ENCODE measurements at places on chromosomes 6 and 20.

GRCh38 chr20:62887152-62887859 is 25.7 kb upstream of the TCFL5 start:
- H3K36me3 ChIP-seq, result peaks cover 58% of the 10 kb centered on the region
- no peak overlapping the region for H3K27ac ChIP-seq
- peaks cover 18% of the 10 kb centered on the region for H3K4me1 ChIP-seq
- no peak for DNase-seq

- peak overlapping the region; percentile 29 for H3K27ac ChIP-seq
- H3K4me3 ChIP-seq, result no peak overlapping the region
Observed at GRCh38 chr6:13038741-13039190, 289.6 kb downstream of the TBC1D7 start.

- H3K36me3 ChIP-seq, result no peaks in the 10 kb centered on the region
- no peak overlapping the region for H3K4me3 ChIP-seq
- no peak for DNase-seq
- no peaks in the 10 kb centered on the region for H3K27me3 ChIP-seq
- H3K27ac ChIP-seq, result no peak overlapping the region
Observed at GRCh38 chr6:95120984-95121383, 456.4 kb upstream of the MANEA start.

DNA sequence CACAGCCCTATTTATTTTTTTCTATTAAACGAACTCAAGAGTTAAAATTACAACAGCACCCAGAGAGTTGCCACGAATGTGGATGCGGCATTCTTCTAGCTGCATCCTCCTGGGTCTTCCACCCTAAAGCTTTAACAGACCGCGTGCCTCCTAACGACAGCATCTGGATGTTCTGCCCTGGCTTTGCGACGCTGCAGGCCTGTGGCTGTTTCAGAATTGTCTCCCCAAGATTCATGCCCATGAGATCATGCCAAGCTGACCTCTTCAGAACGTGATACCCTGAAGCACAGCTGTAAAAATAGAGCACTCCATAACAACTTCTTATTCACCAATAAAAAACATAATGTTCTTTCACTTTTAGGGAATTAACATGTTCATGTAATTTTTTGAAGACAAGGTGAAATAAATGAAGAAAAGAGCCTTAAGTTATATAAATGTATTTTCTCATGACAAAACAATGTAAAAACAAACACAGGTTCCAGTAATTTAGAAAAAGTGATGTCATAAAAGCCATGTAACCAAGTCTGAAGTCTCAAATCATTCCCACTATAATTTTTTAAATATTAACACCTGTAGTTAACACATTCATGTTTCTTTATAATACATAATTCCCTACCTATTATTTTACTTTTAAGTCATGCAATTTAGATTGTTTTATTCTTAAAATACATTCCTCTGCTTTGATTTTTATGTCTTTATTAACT is 26.5 kb downstream of the HIVEP2 start:
- H3K27ac ChIP-seq, result no peak overlapping the region
- no peaks in the 10 kb centered on the region for H3K4me1 ChIP-seq
- DNase-seq, result no peak
- no peaks in the 10 kb centered on the region for H3K27me3 ChIP-seq

- H3K4me1 ChIP-seq, result peaks cover 35% of the 10 kb centered on the region
- no peak overlapping the region for H3K27ac ChIP-seq
- no peak overlapping the region for H3K4me3 ChIP-seq
- no peaks in the 10 kb centered on the region for H3K36me3 ChIP-seq
- peaks cover 9% of the 10 kb centered on the region for H3K27me3 ChIP-seq
- DNase-seq, result no peak
Observed at GRCh38 chr20:59835057-59835447, 98.4 kb downstream of the SYCP2 start.

- no peaks in the 10 kb centered on the region for H3K36me3 ChIP-seq
- no peaks in the 10 kb centered on the region for H3K4me1 ChIP-seq
- no peak overlapping the region for H3K27ac ChIP-seq
- no peak overlapping the region for H3K4me3 ChIP-seq
- DNase-seq, result no peak
Observed at GRCh38 chr6:81241126-81242041, 511.1 kb downstream of the TENT5A start.

DNA sequence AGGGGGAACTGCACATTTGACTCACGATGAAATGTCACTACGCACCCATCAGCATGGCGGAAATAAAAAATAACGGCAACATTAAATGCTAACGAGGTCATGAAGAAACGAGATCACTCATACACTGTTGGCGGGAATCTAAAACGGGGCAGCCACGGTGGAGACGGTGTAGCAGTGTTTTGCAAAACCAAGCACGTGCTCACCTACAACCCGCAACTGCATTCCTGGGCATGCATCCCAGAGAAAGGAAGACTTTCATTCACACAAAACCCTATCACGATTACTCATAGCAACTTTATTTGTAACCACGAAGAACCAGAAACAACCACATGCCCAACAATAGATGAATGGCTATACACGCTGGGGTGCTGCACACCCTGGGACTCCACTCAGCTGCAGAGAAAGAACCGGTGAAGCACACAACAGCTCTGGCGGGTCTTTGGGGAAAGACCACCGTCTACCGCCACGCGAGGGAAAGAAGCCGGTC is 77.0 kb downstream of the YTHDF1 start:
- H3K27me3 ChIP-seq, result peaks cover 31% of the 10 kb centered on the region
- H3K27ac ChIP-seq, result no peak overlapping the region
- H3K4me1 ChIP-seq, result no peaks in the 10 kb centered on the region

DNA sequence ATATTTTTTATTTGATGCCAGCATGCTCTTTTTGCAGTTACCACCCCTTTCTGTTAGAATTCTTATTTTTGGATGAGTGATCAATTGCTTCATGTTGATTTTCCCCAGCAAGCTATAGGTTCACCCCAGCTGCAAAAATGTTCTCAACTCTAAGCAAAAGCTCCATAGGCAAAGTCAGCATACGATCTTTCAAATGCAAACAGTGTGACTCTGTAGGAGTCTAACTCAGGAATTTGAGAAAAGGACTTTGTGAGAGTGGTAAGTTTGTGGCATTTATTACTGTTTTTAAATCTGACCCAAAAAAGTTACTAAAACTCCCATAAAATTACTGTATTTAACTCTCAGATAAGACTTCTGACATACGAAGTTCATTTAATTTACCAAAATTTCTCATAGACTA is 134.9 kb upstream of the HSF2 start:
- no peaks in the 10 kb centered on the region for H3K36me3 ChIP-seq
- no peak overlapping the region for H3K4me3 ChIP-seq
- H3K27ac ChIP-seq, result no peak overlapping the region
- DNase-seq, result no peak
- H3K27me3 ChIP-seq, result no peaks in the 10 kb centered on the region
- H3K4me1 ChIP-seq, result no peaks in the 10 kb centered on the region

DNA sequence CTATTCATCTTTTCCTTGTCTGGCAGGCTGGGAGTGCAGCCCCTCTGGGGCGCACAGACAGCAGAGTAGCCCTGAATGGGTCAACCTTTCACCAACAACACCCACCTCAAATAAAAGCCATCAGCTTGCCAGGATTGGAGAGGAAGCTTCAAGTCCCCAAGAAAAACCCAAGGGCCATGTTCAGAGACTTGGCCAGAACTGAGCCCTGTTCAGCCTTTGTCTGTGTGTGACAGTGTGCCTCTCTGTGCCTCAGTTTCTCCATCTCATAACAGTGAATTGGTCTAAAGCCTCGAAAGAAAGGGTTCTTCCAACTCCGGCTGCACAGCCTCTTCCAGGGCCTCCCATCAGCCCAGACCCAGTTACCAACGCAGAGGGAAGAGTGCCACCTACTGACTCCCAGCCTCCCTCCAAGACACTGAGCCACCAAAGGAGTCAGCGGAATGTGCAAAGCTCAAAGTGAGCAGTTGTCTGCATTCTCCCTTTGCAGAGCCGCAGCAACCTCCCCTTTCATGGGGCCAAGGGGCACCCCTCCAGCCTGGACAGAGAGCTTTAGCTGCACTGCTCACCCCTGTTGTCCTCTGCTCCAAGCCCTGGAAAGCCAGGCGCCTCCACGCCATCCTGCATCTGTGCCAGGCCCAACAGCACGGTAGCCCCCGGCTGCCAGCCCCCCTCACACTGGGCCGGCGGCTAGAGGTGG is 82.7 kb upstream of the TOP1 start:
- no peaks in the 10 kb centered on the region for H3K4me1 ChIP-seq
- DNase-seq, result no peak
- no peak overlapping the region for H3K27ac ChIP-seq

GRCh38 chr6:13412639-13413465 is 74.5 kb downstream of the GFOD1 start:
- peaks cover 22% of the 10 kb centered on the region for H3K4me1 ChIP-seq
- no peaks in the 10 kb centered on the region for H3K27me3 ChIP-seq
- H3K27ac ChIP-seq, result no peak overlapping the region
- no peaks in the 10 kb centered on the region for H3K36me3 ChIP-seq
- H3K4me3 ChIP-seq, result no peak overlapping the region

GRCh38 chr20:9112541-9113515 is 43.9 kb downstream of the PLCB4 start:
- no peak overlapping the region for H3K4me3 ChIP-seq
- no peak for DNase-seq
- peaks cover 11% of the 10 kb centered on the region for H3K4me1 ChIP-seq
- H3K27ac ChIP-seq, result no peak overlapping the region
- H3K27me3 ChIP-seq, result no peaks in the 10 kb centered on the region

- DNase-seq, result no peak
- H3K27me3 ChIP-seq, result no peaks in the 10 kb centered on the region
- H3K27ac ChIP-seq, result peak overlapping the region; percentile 85
- no peak overlapping the region for H3K4me3 ChIP-seq
- peaks cover 3% of the 10 kb centered on the region for H3K36me3 ChIP-seq
Observed at GRCh38 chr6:148495029-148495428, 152.4 kb downstream of the SASH1 start.

DNA sequence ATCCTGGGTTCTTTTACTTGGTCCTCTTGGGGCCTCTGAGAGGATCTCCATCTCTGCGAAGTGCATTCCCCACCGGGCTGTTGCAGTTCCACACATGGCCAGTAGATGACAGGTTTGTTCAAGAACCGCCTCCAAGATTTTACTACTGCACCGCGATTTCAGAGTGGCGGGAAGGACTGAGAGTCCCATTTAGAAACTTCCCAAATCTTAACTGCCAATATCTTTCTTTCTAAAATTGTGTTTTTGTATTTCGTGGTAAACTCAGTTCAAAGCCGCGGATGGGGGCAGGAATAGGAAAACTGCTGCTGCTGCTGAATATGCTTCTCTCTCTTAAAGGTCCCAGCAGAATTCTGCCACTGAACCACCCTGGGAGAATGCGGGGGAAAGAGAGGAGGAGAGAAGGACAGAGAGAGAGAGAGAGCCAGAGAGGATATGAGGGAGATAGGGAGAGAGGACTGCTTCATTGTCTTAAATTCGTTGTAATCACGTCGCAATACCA is 8.6 kb upstream of the BTNL2 start:
- DNase-seq, result peak; percentile 83
- no peaks in the 10 kb centered on the region for H3K36me3 ChIP-seq
- H3K27ac ChIP-seq, result no peak overlapping the region

DNA sequence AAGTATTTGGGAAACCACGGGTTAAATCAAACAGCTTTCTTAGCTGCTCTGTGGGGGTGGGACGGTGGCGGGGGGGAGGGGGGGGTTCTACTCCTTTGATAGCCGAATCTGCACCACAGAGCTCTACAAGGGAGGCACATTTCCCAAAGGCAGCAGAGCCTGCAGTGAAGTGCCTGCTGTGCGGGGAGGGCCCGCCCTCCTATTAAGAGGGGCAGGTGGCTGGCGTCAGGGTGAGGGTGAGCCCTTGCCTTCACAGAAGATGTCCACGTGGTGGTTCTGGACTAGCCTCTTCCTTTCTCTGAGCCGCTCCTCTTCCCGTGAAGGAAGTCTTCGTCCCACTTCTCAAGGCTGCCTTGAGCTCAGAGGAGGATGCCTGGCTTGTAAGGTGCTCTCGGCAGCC is 174.9 kb upstream of the THBS2 start:
- peak overlapping the region; percentile 57 for H3K27ac ChIP-seq
- DNase-seq, result no peak
- no peaks in the 10 kb centered on the region for H3K4me1 ChIP-seq
- H3K27me3 ChIP-seq, result no peaks in the 10 kb centered on the region

GRCh38 chr6:36688063-36688738 is 9.4 kb upstream of the RAB44 start:
- H3K36me3 ChIP-seq, result peaks cover 38% of the 10 kb centered on the region
- no peak overlapping the region for H3K4me3 ChIP-seq
- peaks cover 52% of the 10 kb centered on the region for H3K4me1 ChIP-seq
- DNase-seq, result no peak
- no peak overlapping the region for H3K27ac ChIP-seq

DNA sequence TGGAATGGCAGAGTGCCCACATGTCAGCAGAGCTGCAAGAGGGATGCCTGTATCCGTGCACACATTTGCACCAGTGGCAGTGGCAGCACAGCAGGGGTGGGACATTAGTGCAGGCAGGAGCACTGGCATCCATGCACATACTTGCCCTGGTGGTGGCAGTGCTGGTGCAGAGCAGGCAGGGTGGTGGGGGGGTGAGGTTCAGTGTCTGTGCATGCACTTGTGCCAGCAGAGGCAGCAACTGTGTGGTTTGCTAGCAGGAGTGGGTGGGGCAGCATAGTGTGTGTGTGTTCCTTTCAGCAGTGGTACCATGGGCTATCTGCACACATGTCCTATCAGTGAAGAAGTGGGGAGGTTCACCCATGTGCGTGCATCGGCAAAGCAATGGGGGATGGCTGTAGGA is 151.6 kb downstream of the EPM2A start:
- no peak overlapping the region for H3K4me3 ChIP-seq
- no peak overlapping the region for H3K27ac ChIP-seq
- H3K36me3 ChIP-seq, result no peaks in the 10 kb centered on the region

GRCh38 chr6:168903613-168904345 is 349.9 kb downstream of the THBS2 start:
- H3K4me1 ChIP-seq, result no peaks in the 10 kb centered on the region
- H3K4me3 ChIP-seq, result no peak overlapping the region
- no peak for DNase-seq
- H3K27ac ChIP-seq, result no peak overlapping the region

GRCh38 chr6:105934708-105935107 is 151.4 kb upstream of the PRDM1 start:
- H3K27me3 ChIP-seq, result no peaks in the 10 kb centered on the region
- no peak overlapping the region for H3K27ac ChIP-seq
- no peaks in the 10 kb centered on the region for H3K4me1 ChIP-seq

DNA sequence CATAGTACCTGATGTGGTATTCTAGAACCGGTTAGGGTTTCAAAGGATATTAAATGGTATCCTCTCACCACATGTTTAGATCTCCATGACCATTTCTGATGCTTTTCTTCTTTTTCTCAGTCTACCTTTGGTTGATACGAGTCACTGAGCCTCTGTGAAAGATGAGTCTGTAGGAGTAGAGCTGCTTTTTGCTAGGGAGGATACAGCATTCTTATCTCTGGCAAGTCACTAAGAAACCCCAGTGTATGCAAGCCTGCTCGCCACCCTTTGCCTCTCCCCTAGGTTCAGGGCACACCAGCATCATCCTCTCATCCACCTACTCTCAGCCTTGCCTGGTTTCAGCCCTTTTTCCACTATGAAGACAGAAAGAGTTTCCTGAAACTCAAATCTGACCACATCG is 89.9 kb downstream of the MTFR2 start:
- H3K27ac ChIP-seq, result no peak overlapping the region
- no peaks in the 10 kb centered on the region for H3K4me1 ChIP-seq
- peaks cover 3% of the 10 kb centered on the region for H3K36me3 ChIP-seq
- DNase-seq, result no peak
